Amygdala (tissue), 56 donors: ENCODE measurements at places on chromosomes 7 and 10.

- no peak for DNase-seq
Measured at GRCh38 chr7:70693321-70693685, 438.6 kb upstream of the GALNT17 start.

DNA sequence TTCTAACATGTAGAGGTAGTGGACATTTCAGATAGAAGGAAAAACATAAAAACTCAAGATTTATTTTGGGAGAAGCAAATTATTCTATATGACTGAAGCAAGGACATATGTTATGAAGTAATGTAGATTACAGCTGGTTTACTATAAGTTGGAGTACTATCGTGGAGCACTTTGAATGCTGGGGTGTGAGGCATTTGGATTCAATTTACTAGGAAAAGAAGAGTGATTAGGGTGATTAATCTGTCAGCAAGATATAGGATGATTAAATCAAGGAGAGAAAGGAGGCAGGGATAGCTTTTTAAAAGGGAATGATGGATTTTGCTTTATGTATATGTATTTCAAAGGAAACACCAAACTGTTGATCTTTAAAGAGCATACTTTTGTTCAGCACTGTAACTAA, 318.4 kb upstream of the KAT6B start:
- no peak for DNase-seq

GRCh38 chr10:106999118-106999707, 165.3 kb downstream of the SORCS1 start:
- no peak for DNase-seq

GRCh38 chr7:116950889-116951351, 2.4 kb upstream of the ST7 start:
- DNase-seq: no peak
